ENCODE measurements at places on chromosomes 3 and 15.

GRCh38 chr3:133995264-133995663 lies 34.5 kb downstream of the SLCO2A1 start:
- DNase-seq, result no peak

GRCh38 chr15:71599418-71600151 lies 210.8 kb upstream of the NR2E3 start:
- DNase-seq, result no peak

DNA sequence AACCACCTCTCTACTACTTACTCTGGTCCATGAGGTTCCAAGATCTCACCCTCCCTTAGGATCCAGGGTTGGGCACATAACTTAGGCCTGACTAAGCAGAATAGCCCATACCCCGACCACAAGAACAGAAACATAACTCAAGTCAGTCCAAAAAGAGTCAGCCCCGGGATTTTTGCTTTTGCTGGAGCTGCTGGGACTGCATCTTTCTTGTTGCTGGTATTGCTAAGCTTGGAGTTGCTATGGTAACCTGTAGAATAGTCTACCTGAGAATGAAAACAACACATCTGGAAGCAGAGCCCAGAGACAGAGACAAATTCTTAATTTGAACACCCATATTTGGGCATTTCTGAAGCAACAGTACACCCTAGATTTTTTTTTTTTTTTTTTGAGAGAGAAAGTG lies 6.5 kb downstream of the RUBCN start:
- DNase-seq, result no peak

- no peak for DNase-seq
Measured at GRCh38 chr3:120743556-120744195, 1.1 kb downstream of the GTF2E1 start.

DNA sequence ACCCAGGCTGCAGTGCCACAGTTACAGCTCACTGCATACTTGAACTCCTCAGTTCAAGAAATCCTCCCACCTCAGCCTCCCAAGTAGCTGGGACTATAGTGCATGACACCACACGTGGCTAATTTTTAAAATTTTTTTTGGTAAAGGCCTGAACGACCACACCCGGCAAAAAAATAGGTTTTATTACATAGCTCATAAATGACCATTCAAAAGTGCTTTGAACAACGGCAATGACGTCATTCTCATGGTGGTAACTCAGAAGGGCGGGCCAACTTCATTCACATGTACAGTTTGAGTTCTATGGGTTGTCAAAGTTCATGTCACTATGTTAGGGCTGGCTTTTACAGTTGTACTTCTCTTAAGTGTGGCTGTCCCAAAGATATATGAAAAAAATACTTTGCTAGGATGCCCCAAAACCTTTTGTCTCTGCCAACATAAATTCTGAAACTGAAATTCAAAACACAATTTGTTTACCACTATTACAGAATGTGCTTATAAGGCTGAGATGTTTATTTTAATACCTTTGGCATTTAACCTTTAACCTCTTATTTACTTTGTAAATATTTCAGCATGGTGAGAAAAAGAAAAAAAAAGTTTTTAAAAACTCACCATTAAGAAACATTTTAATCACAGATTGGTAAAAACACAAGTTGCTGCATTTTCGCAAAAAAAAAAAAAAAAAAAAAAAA lies 6.2 kb downstream of the MYO1E start:
- no peak for DNase-seq

GRCh38 chr3:8621872-8622271 lies 22.7 kb downstream of the SSUH2 start:
- no peak for DNase-seq

- DNase-seq, result no peak
Measured at GRCh38 chr3:140442621-140443020, 235.2 kb upstream of the TRIM42 start.

- no peak for DNase-seq
Measured at GRCh38 chr3:39171860-39172259, 18.5 kb upstream of the CSRNP1 start.

DNA sequence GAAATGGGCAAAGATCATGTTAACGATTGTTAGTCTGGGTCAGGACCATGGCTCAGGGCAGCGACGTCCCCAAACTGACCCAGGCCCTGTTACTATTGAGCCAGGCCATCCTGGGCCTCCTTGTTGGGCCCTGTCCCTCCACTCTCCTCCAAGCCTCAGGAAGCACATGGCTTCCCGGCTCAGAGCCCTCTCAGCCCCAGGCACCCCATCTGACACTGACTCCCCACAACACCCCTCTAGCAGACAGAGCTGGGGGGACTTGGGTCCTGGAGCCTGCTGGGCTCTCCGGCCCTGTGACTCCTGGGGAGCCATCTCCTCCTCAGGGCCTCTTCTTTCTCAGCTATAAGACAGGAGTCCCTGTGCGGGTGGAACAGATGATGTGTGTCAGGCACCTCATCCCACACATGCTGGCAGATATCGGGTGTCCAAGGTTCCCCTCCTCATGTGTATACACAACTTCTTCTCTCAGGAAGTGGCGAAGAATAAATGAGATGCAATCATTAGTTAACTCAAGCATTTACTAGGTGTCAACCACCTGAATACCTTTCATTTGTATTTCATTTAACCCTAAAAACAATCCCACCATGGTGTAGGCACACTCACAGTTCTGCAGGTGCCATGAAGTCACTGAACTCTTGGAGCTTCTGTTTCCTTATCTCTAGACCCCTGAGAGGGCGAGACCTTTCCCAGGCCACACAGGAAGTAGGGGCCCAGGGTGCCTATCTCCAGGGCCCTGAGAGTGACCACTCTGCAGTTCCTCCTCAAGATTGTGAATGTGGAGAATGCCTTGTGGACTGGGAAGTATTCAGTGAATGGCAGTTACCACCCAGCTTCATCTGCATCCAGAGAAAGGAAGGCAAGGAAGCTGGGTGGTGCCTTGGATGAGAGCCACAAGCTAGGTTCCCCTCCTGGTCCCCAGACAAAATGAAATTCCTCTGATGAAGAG lies 282.5 kb upstream of the TLE3 start:
- DNase-seq, result no peak

DNA sequence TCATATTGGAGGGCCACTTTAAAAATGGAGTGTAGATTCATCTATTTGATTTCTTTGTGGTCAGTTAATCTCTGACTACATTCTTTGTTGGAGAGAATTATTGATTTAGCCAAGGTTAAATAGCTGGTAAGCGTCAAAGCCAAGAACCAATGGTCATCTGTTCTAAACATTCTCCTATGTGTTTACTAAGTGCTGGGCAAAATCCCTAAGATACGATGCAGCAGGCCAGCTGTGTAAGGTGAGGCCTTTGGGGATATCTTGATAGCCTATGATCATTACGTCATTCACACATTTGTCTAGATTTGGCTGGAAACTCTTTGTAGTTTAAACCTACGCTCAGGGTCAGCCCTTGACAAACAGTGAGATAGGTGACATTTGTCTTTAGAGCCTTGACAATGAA lies 236.2 kb downstream of the NR1D2 start:
- DNase-seq, result no peak

Data from activated T-cell treated with anti-CD3 and anti-CD28 coated beads for 4 hours (primary cell).